ENCODE measurements at places on chromosomes 3 and 15.
A peak's percentile ranks its signal among the peaks of the same experiment; 100 is the strongest.

- DNase-seq: no peak
Observed at GRCh38 chr15:93288728-93289294, 199.8 kb upstream of the RGMA start.

- no peak for DNase-seq
Observed at GRCh38 chr3:50269460-50269859, 513 bp downstream of the SEMA3B start.

GRCh38 chr3:42876940-42877720, 1.5 kb upstream of the CYP8B1 start:
- DNase-seq: no peak

DNA sequence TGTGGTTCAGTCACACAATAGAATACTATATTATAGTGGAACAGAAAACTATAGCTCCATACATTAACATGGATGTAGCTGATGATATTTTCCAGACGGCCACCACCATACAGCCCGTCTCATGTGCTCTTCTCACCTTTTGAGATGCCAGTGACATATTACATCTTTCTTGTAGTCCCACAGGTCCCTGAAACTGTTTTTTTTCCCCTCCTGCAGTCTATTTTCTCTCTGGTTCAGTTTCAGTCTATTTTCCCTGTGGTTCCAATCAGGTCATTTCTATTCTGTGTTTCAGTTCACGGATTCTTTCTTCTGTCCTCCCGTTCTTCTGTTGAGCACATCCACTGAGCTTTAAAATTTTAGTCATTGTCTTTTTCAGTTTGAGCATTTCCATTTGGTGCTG, 72.2 kb downstream of the PPCDC start:
- DNase-seq: no peak

GRCh38 chr3:184359610-184360009, 1.8 kb downstream of the CLCN2 start:
- DNase-seq: no peak

GRCh38 chr3:162765524-162765923, 1268.9 kb downstream of the OTOL1 start:
- no peak for DNase-seq

DNA sequence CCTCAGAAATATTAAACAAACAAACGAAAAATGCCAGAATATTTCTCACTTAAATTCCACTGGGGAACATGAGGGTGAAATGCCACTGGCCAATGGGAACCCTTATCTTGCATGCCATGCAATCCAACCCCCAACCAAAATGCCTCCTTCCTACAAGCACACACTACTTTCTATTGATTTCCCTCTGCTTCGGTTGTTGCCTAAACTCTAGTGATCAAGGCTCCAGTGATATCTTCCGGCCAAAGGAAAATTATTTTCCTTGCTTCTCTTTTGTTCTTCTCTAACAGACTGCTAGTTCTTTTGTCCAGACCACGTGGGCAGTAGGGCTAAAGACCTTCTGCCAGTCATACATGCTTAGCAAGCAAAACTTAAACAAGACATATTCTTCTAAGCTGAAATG, 115.7 kb downstream of the TMCC1 start:
- no peak for DNase-seq

DNA sequence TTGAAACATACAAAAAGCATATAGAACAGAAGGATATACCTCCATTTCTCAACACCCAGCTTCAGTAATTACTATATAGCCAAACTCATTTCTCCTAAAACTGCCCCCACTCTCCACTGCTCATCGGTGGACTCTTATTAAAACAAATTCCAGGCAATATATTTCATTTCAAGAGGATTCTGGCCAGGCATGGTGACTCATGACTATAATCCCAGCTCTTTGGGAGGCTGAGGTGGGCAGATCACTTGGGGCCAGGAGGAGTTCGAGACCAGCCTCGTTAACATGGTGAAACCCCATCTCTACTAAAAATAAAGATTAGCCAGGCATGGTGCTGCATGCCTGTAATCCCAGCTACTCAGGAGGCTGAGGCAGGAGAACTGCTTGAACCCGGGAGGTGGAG, 40.9 kb downstream of the SNX4 start:
- DNase-seq: no peak

DNA sequence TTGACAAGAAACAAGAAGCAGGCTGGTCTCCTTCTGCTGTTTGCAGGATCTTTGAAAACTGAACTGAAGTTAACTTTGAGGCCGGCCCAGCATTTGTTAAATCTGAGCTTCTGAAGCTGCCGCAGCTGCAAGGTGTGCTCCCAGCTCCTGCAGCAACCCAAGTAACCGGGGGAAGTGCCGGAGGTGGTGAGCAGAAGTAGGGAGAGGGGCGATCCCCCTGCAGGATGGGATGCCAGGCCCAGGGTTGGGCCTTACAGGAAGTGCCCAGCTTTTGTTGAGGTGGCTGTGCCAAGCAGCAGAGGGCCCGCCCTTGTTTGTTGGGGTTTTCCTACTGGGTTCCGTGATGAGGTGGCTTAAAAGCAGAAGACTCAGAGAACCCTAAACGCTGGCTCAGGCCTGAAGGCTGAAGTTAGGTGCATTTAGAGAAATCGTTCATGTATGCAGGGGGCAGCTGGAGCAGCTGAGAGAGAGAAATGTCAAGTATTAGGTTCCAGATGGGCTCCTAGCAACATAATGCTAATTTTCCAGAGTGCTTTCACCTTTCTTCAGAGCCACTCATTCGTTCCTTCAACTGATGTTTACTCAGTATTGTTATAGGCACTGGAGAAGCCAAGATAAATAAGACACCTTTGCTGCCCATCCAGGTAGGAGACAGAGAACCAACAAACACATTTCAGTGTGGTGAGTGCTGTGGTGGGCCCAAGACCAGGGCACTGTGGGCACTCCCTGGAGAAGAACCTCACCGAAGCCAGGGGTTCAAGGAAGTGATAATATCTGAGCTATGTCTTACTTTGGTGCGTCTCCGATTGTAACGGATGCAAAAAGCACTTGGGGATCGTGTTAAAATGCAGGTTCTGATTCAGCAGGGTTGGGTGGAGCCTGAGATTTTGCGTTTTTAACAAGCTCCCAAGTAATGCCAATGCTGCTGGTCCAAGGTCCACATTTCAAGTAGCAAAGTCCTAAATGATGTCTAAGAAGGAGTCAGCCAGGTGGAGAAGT, 42.2 kb upstream of the PLCL2 start:
- peak; percentile 59 for DNase-seq

GRCh38 chr3:42830437-42831320, 21.4 kb downstream of the ACKR2 start:
- no peak for DNase-seq

DNA sequence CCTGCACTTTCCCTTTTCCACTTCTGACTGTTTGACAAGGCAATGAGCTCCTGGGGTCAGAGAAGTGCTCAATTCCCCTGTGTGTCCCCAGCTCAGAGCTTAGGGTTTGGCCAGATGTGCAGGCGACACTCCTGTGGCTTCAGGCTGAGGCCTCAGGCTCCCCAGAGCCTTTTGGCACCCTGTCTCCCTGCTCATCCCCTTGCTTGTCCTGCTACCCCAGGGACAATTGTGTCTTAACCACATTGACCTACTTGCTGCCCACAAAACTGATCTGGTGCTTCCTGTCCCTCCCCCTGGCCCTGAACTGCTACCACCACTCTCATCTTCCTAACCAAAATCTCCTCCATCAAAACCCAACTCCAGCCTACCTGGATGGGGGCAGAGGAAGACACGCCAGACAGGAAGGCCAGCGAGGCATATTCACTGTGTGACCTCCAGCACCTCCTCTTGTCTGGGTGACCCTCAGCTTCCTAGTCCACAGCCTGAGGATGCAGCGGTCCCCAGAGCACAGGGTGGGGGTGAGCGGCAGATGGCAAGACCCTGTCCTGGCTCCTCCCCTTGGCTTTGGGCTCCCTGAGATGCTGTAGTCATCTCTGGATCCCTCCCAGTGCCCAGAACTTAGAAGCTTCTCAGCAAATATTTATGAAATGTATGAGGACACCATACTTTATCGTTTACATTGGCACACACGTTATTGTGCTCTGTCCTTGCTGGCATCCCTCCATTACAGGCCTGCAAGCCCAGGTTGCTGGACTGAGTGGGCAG, 98.9 kb upstream of the SLC6A6 start:
- DNase-seq: no peak

- DNase-seq: no peak
Observed at GRCh38 chr3:98731720-98732285, 31.3 kb upstream of the ST3GAL6 start.

- DNase-seq: no peak
Observed at GRCh38 chr15:45288947-45289346, 36.9 kb downstream of the SLC28A2 start.

- no peak for DNase-seq
Observed at GRCh38 chr3:127324913-127325628, 37.2 kb upstream of the PRR20G start.

- DNase-seq: no peak
Observed at GRCh38 chr3:71994906-71995305, 210.0 kb upstream of the PROK2 start.

Data from stimulated activated CD8-positive, alpha-beta memory T cell treated with anti-CD3 and anti-CD28 coated beads, Interleukin-15, amount 100 ng/mL, for 48 hours (primary cell).